Stimulated activated memory B cell treated with anti-CD40 and anti-IgM and Interleukin-4, amounts not matched to agents 10 μg/mL and 1 μg/mL and 100 μg/mL, for 72 hours (primary cell): ENCODE measurements at places on chromosomes 12 and 14.
A peak's percentile ranks its signal among the peaks of the same experiment; 100 is the strongest.

DNA sequence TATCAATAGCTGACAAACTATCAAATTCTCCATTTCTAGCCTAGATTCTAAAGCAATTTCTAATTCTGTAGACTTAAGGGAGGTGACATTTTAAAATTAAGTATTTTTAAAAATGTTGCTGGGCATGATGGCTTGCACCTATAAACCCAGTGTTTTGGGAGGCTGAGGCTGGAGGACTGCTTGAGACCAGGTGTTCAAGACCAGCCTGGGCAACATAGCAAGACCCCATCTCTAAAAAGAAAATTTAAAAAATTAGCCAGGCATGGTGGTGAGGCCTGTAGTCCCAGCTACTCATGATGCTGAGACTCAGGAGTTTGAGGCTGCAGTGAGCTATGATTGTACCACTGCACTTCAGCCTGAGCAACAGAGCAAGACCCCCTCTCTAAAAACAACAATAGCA, 15.1 kb downstream of the MGST1 start:
- ATAC-seq: no peak

DNA sequence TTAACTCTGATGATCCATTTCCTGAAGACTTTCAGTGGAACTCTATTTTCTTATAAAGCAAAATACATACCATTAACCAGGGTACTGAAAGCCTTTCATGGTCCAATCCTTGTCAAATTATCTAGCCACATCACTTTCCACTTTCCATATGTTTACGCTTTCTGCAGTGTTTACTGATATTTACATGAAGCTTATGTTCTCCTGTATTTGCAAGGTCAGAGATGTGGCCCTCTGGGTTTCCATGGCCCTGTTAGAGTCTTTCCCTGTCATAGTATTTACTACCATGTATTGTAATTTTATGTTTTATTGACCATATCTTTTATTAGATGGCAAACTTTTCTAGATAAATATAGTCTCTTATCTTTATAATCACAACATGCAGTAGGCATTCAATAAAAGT, 23.5 kb upstream of the IGF1 start:
- ATAC-seq: no peak

GRCh38 chr14:66884149-66884548, 305.1 kb upstream of the GARIN2 start:
- ATAC-seq: no peak

- no peak for ATAC-seq
Measured at GRCh38 chr12:24596768-24597388, 352.0 kb downstream of the BCAT1 start.

DNA sequence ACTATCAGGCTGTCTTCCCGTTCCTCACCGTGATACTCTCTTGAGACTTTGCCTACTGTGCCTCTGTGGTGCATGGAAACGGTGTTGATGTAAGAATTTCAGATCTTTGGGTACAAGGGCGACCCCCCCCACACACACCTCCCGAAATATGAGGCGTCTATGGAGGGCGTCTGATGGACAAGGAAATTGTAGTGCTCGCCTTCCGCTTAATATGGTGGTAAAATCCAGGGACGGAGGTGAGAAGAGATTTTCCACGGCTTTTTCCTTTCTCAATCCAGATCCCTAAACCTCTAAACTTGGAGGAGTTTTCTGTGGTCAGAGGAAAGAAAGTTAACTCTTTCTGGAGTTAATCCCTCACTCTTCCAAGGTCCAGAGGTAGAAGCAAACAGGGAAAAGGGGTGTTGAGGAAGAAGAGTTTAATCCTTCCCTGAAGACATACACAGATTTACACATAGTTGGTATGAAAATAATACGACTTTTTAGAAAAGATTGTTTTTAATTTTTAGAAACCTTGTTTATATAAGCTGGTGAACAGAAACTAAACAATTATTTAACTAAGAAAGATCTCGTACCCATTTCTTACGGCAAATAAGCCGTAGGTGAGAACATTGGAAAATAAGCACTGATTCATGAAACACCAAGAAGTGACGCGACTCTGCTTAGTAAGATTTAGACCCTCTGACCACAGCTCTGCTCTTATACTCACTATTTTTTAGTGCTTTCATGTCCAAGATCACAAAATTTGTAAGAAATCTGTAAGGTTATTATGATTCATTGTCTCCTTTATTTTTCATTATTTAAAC, 23.1 kb upstream of the RNASE12 start:
- no peak for ATAC-seq

- no peak for ATAC-seq
Measured at GRCh38 chr12:55789171-55789570, 28.4 kb downstream of the SARNP start.

- ATAC-seq: no peak
Measured at GRCh38 chr14:104604458-104605449, at the start of gene TMEM179. TMEM179 (minus strand) TSS chr14:104604772; CDS start chr14:104604741, 31 bp downstream.

DNA sequence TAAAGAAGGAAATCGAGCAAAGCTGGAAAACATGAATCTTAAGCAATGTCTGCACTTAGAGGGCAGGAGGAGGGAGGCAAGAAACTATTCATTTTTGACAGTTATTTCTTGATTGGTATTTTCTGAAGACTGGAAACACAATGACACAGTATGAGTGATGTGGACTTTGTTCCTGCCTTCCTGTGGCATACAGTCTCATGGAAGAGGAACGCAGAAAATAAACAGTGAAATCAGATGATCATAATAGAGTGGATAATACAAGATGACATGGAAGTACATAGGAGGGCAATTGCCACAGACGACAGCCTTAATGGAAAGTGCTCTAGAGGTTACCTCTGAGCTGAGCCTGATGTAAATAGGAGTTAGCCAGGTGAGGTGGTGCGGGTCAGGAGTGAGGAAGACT, 140.4 kb upstream of the MAX start:
- ATAC-seq: no peak

DNA sequence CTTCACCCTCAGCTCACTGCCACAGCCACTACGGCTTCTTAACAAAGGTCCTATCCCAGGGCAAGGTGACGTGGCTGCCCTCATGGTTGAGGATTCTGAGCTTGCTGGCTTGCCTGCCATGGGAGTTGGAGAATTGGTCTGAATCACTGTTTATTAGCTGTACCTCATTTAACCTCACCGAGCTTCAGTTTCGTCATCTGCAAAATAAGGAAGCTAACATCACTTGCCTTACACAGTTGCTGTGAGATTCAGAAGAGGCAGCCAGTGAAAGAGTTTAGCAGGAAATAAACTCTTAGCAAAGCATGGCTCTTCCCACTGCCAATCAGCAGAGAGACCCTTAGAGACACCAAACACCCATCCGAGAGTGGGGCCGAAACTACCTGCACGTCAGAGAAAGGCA, 90.1 kb upstream of the KCNA1 start:
- ATAC-seq: peak; percentile 74

DNA sequence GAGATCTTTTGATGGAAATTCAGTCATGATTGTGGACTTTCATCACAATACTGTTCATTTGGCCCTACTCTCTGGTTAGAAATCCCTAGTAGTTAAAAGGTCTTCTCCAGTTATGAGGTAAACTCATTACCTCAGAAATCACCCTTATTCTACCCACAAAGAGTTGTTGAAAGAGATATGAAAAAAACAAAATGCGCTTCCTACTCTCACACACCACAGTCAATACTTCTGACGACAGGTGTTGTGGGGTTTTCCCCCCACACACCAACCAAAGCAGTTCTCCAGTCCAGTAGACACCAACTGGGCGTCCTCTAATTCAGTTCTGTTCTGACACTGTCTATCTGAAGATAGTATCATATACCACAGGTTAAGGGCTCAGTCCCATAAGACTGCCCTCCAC, 54.9 kb downstream of the TRMT5 start:
- peak; percentile 92 for ATAC-seq

- no peak for ATAC-seq
Measured at GRCh38 chr12:96420277-96420835, 20.1 kb upstream of the CDK17 start.

GRCh38 chr12:40662366-40662765, 29.9 kb upstream of the CNTN1 start:
- no peak for ATAC-seq

GRCh38 chr12:68267892-68268396, 14.5 kb upstream of the IL22 start:
- ATAC-seq: no peak

DNA sequence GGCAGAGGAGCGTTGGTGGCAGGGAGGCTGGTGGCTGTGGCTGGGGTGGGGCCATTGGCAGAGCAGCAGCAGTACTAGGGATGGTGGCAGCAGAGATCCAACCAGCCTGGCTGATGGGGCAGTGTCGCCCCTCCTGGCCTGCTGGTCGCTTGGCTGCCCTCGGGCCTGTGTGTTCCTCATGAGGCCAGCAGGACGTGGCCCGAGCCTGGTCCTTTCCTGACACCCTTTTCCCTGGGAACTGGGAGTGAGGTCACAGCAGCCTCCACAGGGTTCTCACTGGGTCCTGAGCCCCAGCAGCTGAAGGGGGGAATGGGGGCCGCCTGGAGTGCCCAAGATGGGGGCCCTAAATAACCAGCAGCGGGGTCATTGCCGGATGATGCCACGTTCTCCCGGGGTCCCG, 46.1 kb downstream of the KIF26A start:
- ATAC-seq: no peak

- ATAC-seq: no peak
Measured at GRCh38 chr14:104034976-104035699, 50.4 kb upstream of the ASPG start.

DNA sequence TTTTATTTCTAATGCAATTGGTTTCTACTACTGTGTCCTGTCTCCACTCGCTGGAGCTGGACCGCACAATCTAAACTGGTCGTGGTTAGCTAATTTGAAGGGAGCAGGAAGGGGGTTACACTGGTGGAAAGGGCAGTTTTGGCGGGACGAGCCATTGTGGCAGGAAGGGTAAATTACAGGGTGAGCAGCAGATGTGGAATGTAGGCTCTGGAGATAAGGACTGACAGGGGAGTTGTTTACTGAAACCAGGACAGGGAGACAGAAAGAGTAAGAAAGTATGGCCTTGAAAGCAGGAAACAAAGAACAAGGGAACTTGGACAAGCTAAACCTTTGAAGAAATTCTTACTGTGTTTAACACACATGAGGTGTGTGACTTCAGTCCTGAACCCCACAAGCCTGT, 147.8 kb downstream of the ATXN7L3B start:
- ATAC-seq: no peak

GRCh38 chr12:124786061-124786964, 77.4 kb downstream of the SCARB1 start:
- no peak for ATAC-seq

- ATAC-seq: no peak
Measured at GRCh38 chr12:131793243-131794022, 34.8 kb upstream of the MMP17 start.

DNA sequence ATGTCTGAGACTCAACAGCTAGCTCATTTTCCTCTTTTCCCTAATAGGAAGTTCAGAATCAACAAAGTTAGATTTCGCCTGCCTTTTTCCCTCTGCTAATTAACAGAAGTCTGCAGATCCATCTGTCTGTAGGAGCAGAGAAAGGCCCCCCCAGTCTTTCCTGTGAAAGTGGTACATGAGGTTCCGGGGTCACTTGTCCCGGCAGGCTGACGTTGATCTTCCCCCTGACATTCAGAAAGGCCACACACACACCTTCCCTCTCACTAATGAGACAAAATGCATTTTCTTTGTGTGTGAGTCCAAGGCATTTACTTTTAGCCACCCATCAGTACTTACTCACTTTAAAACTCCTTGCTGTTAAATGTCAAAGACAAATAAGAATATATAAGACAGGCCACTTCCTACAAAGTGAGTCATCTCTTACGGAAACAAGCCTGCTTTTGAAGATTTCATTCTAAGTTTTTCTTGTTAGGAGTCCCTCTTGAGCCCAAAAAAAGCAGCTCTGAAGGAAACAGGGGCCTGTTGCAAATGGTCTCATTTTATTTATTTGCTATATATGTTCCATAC, 138.7 kb downstream of the TTC7B start:
- ATAC-seq: no peak

DNA sequence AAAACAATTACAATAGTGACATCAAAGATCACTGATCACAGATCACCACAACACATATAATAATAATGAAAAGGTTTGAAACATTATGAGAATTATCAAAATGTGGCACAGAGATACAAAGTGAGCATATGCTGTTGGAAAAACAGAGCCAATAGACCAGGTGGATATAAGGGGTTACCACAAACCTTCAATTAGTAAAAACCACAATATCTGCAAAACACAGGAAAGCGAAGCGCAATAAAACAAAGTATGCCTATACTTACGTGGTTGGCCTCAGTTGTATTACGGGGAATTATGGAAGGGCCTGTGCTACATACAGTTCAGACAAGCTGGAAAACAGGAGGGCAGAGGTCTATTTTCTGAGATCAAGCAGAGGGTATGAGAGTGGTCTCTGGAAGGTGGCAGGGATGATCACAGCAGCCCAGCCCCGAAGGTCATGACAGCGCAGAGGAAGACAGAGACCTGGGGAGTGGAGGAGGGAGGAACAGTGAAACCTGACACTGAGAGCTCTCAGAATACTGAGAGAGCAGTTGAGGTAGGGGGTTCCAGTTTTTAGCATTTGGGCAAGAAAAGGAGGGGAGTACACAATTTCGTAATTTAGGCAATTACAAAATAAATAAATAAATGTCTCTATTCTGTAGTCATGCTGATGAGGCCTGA, 41.3 kb downstream of the IFNG start:
- ATAC-seq: no peak

DNA sequence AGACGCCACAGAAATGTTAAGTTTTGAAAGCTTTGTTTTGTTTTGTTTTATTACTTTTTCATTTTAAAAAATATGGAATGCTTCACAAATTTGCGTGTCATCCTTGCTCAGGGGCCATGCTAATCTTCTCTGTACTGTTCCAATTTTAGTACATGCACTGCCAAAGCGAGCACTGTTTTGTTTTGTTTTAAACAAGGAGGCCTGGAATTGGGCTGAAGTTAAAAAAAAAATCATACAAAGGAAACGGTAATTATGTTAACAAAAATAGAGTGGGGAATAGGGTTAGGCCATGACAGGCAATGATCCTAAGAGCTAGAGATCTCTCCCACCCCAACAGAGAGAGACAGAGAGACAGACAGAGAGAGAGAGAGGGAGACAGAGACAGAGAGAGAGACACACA, 57.0 kb downstream of the ZFP36L1 start:
- no peak for ATAC-seq

- no peak for ATAC-seq
Measured at GRCh38 chr14:97649752-97650151, 852.6 kb downstream of the VRK1 start.

- no peak for ATAC-seq
Measured at GRCh38 chr12:1093166-1093751, 102.2 kb downstream of the ERC1 start.

DNA sequence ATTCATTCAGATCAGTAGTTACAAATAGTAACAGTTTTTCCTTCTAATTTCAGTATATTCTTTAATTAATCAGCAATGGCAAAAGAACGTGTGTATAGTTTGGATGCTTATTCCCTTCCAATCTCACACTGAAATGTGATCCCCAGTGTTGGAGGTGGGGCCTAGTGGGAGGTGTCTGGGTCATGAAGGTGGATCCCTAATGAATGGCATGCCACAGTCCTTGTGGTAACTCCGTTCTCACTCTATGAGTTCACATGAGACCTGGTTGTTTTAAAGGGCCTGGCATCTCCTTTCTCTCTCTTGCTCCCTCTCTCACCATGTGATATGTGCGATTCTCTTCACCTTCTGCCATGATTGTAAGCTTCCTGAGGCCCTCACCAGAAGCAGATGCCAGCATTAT, 18.9 kb upstream of the SYNDIG1L start:
- ATAC-seq: no peak

GRCh38 chr12:117388951-117389446, 27.6 kb upstream of the NOS1 start:
- ATAC-seq: no peak

- no peak for ATAC-seq
Measured at GRCh38 chr14:97544571-97544970, 747.4 kb downstream of the VRK1 start.
